ENCODE measurements at places on chromosomes 2 and 18.

DNA sequence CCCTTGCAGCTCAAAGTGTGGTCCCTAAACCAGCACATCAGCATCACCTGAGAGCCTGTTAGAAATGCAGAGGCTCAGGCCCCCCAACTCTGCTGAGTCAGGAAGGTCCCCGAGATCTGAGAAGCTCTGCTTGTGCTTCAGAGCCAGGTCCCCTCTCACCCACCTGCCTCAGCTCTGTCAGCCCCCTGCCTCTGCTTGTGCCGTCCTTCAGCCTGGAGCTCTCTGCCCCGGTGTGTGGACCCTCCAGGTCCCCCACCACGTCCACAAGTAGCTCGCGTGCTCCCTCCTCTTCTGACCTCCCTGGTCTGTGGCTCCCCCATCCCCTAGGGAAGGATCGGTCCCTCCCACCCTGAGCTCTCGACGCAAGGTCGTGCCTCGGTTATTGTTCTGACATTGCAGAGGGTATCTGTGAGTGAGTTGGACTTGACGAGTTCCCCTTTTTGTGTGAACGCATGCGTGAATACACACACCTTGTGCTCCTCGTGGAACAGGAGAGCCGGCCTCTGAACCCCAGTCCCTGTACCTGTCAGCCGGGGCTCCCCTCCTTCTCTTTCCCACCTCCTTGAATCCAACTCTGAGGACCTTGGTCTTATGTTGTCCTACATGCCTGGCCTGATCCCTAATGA is 75.5 kb upstream of the TAF1B start:
- no peak for DNase-seq

- DNase-seq = peak; percentile 60
Measured at GRCh38 chr2:36672199-36672598, 24.3 kb upstream of the VIT start.

DNA sequence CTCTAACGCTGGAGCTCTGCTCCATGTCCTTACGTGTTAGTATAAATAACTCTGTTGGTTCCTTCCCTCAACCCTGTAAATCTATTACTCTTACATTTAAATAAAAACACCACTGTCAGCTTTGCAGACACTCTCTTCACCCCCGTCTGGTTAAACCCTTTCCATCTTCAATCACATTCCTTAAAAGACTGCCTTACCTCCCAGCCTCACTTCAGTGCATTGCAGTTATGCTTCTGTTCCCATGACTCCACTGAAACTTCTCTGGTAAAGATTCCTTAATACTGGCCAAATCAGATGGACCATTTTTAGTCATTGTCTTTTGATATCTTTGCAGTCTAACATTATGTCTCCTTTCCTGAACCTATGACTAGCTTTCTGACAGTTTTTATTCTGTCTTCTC is 61.7 kb downstream of the EML4 start:
- no peak for DNase-seq

DNA sequence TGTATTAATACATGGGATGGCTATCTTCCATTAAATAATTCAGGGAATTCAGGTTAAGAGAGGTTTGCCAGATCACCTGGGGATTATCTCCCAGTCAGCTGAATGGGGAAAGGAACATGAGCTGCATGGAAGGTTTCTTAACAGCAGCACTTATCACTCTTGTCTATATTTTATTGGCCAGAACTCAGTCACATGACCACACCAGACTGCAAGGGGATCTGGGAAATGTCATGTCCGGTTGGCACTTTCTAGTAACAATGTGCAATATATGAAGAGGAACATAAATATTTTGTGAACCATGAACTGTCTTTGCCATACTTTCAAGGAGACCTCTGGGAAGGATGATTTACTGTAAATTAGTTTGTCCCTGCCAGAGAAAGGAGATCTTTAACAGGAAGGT is 599.1 kb downstream of the SLC4A3 start:
- DNase-seq = no peak

DNA sequence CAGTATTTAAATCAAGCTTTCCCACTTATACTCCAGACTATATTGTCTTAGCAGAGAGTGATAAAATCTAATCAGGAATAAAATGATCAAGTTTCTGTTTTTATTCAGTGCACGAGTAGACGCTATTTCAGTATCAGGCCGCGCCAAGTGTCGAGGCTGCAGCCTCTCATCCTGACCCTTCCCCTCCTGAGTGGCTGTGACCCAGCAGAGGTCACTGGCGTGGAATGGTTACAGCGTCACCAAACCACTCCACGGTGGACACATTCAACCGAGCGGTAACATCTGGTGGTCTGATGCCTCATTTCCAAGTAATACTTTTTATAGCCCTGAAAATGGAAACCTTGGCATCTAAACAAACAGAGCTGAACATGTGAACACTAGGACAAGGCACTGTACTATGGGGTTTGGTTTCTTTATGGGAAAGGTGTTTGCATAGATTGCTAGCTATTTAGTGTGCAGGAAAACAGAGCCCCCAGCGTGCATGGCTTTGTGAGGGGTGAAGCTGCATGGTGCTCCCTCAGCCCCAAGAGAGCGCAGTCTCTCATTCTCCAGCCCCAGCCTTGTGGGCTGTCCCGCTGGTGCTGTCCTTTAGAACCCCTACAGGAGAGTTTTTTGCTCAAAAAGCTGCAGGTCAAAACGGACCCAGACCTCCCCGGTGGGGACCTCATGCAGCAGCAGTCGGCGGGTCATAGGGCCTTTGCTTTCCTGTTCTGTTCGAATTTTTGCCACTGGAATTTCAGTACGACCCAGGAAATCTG is 28.4 kb downstream of the FAM228A start:
- no peak for DNase-seq
